GOT3 (cell line): ENCODE measurements at places on chromosomes 5 and 9.

DNA sequence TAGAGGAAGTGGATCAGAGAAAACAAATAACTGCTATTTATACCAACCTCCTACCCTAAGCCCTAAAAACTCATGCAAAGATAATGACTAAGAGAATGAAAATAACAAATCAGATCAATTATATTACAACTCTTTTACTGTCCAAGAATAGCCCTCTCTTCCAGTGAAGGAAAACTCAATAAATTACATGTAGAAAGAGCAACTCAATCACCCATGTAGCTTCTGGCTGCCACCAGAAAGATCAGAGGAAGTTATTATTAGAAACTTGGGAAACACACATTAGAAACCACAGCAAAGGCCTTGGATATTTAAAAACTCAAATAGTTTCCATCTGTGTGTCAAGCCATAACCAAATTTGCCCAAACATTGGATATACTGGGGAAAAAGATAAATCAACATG is 134.0 kb upstream of the TARS1 start:
- DNase-seq: no peak

DNA sequence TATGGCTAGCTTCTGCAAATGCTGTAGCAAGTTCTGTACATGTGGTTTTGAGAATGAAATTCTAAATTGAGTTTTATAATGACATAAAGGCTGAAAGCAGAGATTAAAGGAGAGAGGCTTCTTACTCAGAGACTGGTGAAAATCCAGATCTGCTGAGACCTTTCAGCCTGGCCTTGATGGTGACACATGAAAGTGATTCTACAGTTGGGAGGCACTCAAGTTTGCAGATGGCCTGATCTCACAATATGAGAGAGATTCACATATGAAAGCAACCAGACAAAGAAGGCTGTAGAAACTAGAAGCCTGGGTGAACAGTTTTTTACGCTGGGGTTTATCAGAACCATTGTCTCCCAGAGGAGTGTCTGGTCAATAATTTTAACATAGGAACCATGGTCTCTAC is 49.0 kb downstream of the RAB3C start:
- DNase-seq: no peak

DNA sequence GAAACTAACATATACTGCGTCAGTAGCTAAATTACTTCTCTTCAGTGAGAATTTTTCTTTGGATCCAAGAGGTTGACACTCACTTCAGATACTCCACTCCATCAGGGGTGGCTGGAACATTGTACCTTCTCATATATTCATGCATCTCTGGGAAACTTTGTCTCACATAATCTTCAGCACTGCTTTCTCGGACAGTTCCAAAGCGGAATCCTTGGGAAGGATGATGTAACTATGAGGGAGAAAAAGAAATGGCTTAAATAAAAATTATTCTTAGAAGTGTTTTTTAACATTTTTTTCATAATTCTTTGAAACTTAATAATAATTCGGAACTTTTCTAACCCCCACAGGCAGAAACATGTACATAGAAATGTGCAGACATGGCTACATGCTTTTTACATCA is 33.4 kb upstream of the PPP3R2 start:
- DNase-seq: no peak

DNA sequence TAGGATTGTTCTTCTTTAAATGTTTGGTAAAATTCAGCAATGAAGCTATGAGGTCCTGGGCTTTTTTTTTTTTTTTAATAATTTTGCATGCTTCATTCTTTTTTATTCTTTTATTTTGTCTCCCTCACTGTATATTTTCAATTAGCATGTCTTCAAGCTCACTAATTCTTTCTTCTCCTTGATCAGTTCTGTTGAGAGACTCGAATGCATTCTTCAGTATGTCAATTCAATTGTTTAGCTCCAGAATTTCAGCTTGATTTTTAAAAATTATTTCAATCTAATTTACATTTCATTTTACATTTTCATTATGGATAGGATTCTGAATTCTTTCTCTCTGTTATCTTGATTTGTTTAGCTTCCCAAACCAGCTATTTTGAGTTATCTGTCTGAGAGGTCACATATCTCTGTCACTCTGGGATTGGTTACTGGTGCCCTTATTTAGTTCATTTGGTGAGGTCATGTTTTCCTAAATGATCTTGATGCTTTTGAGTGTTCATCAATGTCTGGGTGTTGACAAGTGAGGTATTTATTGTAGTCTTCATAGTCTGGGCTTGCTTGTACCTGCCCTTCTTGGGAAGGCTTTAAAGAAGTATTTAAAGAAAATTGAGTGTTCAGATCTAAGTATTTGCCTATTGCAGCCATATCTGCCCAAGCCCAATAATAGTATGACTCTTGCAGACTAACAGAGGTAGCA is 9.1 kb downstream of the LURAP1L start:
- no peak for DNase-seq

- no peak for DNase-seq
Measured at GRCh38 chr9:120331913-120332312, 248.1 kb downstream of the CDK5RAP2 start.

DNA sequence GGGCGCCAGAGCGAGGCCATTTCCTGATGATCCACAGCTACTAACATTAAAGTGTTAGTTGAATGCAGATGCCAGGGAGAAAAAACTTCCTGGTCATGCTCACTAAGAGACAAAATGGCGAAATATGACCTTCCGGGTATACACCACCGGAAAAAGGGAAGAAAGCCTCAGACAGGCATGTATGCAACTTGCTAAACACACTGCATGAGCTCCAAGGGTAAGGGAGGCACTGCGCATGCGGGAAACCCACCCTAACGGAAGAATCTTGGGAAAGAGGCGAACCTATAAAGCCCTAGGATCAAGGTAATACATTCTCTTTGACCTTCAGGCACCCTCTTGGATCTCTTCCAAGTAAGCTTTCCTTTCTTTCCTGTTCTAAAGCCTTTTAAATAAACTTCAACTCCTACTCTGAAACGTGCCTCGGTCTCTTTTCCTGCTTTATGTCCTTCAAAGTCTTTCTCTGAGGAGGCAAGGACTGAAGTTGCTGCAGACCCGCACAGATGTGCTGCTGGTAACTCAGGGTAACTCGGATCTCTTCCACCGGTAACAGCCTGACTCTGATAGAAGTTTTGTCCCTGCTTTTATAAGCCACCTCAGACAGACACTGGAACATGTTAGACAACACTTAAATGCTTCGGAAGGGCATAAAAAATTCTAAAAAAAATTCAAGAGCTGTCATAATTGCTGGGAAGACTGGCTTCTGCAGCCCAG is 64.9 kb downstream of the DTWD2 start:
- no peak for DNase-seq

GRCh38 chr9:34171753-34172535 is 6.9 kb upstream of the UBAP1 start:
- no peak for DNase-seq

GRCh38 chr5:96940586-96940985 is 4.7 kb downstream of the LNPEP start:
- DNase-seq: no peak

DNA sequence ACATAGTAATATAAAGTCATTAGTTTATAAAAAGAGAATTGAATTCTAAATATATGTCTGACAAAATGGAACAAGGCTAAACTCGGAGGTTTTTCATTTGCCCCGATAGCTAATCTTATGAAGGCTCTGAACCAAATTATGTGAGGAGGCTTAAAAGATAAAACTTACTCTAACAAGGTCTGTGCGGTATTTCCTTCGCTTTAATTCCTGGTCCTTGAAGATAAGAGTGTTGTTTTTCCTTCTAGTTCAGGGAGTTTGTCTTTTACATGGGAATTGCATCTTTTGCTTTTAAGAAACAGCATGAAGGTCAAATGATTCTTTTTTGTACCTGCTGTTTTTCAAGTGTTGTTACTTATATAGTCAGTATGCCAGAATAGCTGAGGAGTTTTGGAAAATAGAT is 68.2 kb downstream of the UBE2QL1 start:
- DNase-seq: no peak

DNA sequence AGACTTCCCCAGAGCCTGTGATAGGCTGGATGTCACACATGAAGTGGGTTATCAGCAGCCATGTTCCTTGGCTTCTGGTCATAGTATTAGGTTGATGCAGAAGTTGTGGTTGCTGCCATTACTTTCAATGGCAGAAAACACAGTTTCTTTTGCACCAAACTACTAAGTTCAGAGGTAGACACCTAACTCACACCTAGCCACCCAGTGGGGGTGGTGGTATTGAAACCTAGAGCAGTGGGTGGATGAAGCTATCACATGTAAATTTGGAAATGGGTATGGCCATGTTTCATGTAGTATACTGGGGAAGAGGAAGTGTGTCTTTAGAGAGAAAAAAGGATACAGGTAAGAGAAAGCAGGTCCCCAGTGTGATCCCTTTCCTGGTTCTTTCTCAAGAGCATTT is 347.9 kb upstream of the SEMA6A start:
- DNase-seq: no peak

DNA sequence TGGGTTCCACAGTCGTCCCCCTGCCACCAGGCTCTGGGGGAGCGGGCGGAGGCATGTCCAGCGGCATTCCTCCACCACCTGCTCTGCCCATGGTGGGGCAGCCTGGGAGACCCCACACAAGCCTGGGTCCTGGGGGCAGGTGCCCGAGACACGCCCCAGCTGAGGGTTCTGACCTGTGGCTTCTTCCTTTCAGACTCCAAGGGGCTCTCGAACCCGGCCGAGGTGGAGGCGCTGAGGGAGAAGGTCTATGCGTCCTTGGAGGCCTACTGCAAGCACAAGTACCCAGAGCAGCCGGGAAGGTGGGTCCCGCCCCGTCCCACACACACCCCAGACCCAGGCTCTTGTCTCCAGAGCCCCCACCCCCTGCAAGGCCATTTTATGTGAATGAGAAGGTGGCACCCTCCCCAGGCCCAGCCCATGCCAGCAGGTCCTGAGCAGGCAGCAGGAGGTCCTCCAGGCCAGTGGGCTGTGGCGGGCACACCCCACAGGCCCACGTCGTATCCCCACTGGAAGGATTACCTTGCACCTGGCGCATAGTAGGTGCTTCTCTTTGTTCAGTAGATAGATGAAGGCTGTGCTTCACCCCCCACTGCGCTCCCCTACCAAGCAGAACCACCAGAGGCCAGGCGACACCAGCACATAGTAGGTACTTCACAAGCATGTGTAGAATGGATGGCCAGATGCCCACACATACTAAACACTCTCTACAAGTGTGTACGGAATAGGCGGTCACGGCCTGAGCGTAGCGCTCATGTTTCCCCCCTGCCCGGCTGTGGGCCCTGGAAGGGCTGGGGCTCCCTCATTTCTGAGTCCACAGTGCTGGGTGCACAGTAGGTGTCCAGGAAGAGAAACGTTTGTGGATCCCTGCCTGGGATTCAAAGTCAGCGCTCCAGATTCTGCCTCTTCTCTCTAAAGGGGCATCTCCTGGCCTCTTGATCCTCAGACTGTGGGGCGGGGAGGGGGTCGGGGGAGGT is 107.9 kb downstream of the RXRA start:
- DNase-seq: no peak

DNA sequence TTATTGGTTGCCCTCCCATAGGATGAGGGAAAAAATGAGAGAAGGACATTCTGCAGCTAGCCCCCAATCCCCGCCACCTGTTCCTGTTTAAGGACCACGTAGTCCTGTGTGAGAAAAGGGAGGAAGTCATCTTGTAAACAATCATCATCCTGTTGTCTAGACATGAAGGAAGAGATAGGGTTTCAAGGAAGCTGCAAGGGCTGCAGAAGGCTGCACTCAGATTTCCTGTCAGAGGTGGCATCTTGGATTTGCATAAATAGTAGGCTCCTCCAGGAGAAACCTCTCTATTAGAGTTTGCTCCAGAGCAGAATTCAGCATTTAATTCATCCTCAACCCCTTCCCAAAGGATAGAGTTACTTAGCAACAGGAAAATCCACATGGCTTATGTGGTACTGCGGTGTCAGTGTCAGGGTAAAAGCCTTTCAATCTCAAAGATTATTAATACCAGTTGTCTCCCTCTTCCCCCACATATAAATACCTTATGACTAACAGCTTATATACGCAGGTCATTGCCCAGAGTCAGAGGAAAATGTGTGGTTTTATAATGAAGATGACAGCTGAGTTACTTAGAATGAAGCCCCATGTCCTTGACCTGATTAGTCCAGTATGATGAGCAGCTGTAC is 4.6 kb upstream of the DNAJC18 start:
- DNase-seq: no peak

DNA sequence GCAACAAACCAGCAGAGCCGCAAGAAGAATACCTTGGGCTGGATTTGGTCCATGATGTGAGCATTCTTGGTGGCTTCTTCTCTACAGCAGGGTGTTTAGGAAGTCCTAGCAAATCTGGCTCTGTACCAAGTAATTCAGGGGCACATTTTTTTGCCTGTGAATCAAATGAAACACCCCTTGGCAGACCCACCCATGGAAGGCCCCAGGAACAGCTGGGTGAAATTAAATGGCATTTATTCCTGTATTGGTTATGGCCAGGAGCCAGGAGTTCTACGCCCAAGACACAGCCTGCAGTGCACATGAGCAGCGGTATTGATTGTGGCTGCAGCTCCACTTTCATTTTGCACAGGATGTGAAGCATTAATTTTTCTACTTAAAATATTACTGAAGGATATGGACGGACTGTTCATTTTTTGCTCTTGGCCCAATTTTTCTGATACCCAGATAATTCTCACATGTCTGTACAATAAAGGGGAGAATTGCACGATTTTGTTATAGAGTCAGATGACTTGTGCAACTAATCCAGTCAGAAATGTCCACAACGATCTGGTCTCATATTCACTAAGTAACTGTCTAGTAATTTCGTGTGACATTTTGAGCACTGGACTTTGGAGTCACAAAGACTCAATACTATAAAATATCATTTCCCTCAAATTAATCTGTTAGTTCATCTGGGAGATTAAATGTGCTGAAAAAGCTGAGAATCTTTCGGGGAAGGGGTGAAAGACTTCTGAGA is 120.7 kb upstream of the APC start:
- no peak for DNase-seq
